SW 1271 (cell line): ENCODE measurements at places on chromosomes 3 and 15.
A peak's percentile ranks its signal among the peaks of the same experiment; 100 is the strongest.

DNA sequence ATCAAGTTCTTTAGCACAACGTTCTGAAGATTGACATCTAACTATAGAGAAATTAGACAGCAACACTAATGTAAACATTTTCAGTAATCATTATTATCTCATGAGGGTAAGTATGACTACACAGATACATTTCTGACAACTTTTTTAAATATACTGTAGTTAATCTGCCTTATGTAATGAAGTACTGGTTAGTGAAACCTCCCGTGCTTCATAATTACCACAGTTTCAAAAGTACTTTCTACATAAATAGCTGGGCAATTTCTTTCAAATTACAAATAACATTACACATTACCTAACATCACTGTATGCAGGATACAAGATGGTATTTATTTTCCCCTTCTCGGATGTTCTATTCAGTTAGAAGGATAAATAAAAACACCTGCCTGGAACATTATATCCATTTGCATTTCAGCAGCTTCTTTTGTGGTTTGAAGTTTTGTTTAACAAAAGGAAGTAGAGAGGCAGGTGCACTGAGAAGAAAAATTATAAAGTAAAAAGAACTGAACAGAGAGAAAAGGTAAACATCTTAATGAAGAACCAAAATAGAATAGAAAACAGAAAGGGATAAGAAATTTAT, 1241.5 kb upstream of the GBE1 start:
- no peak for DNase-seq

DNA sequence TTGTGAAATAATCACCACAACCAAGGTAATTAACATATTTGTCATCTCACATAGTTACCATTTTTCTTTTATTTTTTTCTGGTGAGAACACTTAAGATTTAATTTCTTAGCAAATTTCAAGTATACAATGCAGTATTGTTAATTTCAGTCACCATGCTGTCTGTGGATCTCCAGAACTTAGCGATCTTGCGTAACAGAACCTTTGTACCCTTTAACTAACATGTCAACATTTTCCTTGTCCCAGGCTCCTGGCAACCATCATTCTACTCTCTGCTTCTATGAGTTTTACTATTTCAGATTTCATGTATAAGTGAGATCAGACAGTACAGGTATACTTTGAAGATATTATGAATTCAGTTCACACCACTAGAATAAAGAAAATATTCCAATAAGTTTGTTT, 154.4 kb downstream of the KCNAB1 start:
- DNase-seq: no peak

GRCh38 chr15:27869697-27870281, 229.3 kb downstream of the OCA2 start:
- DNase-seq: no peak

- no peak for DNase-seq
Measured at GRCh38 chr3:99962703-99963102, 145.0 kb downstream of the CMSS1 start.

DNA sequence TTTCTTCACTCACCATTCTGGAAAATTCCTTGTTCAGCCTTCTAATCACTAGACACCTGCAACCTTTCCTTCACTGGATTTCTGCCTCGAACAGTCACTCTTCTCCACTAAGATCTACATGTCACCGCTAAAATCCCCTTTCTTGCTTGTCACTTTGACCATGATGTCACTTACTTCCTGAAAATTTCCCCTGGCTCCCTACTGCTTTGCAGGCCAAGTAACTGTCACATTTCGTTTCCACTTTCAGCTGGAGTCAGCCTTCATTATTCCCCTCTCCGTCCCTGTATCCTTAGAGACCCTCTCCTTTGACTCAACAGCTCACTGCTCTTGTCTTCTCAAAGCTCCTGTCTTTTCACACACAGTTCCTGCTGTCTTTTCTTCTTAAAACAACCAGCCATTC, 15.9 kb downstream of the CHL1 start:
- DNase-seq: no peak

GRCh38 chr3:139187154-139187553, 142.5 kb upstream of the PRR23C start:
- no peak for DNase-seq

GRCh38 chr3:60010781-60011180, 961.0 kb upstream of the CFAP20DC start:
- no peak for DNase-seq

GRCh38 chr3:114421204-114421603, 127.4 kb downstream of the TIGIT start:
- no peak for DNase-seq

- DNase-seq: no peak
Measured at GRCh38 chr15:58929891-58930416, 3.5 kb downstream of the SLTM start.

- no peak for DNase-seq
Measured at GRCh38 chr15:27045796-27046195, 74.8 kb downstream of the GABRG3 start.

DNA sequence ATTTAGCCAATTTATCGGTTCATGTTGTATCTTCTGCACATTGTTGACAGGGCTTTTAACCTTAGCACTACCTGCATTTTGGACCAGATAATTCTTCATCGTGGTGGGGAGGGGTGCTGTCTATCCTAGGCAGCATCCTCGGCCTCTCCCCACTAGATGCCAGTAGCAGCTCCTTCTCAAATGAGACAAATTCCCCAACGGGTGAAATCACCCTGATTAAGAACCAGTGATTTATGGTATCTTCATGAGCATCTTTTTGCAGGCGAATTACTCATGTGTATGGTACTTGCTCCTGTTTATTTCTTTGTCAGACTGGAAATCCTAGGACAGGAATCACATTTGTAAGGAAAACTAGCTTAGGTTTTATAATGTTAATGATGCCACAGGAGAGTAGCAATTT, 68.0 kb downstream of the C3orf70 start:
- DNase-seq: no peak

- no peak for DNase-seq
Measured at GRCh38 chr3:79639855-79640254, 127.9 kb downstream of the ROBO1 start.

DNA sequence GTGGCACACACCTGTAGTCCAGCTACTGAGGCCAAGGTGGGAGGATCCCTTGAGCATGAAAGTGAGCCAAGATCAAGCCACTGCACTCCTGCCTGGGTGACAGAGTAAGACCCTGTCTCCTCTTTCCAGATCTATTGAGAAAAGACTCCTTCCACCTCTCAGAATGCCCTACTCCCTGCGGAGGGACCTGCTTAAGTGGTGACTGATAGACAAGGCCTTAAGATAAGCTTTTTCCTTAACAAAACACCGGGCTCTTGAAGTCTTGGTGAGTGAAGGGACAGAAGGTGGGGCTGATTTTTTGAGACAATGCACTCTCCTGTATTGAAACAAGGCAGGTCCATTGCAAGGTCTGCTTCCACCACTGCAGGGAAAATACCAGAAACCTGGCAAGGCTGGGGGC, 338.4 kb upstream of the FRG2C start:
- no peak for DNase-seq

DNA sequence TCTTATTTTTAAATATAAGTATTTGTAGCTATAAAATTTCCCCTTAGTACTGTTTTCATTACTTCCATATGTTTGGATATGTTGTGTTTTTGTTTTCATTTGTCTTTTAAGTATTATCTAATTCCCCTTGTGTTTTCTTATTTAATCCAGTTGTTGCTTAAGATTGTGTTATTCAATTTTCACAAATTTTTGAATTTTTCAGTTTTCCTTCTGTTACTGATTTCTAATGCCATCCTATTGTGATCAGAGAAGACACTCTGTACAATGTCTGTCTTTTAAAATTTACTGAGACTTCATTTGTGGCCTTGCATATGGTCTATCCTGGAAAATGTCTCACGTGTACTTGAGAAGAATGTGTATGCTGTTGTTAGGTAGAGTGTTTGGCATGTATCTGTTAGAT, 795.6 kb upstream of the CFAP20DC start:
- DNase-seq: no peak

DNA sequence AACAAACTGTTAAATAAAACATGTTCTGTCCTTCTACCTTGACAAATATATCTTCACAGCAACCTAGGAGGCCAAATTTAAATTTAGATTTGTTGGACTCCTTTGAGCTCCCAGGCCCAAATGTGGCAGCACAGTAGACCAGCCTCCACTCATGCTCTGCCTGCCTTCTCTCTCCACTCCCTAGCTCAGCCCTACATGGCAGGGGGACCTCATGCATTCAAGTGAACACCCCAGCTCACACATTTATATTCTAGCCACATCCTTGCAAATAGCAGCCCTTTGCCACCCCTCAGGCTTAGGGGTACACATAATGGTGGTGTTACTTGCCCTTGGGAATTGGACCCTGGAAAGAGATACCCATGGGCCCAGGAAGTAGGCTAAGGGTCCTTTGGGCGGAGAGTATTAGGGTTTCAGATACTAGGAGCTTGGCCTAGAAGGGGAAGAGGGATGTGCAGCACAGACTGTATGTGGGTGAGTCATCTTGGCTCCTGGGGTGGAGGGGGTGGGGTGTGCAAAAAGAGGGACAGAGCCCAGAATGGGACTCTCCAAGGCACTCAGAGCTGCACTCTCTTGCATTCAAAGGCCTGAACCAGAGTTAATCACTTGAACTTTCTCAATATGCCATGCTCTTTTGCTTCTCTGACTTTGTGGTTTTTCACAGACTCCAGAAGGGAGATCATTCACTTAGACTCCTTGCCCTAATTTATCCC, 268.4 kb upstream of the ROPN1 start:
- DNase-seq: no peak

DNA sequence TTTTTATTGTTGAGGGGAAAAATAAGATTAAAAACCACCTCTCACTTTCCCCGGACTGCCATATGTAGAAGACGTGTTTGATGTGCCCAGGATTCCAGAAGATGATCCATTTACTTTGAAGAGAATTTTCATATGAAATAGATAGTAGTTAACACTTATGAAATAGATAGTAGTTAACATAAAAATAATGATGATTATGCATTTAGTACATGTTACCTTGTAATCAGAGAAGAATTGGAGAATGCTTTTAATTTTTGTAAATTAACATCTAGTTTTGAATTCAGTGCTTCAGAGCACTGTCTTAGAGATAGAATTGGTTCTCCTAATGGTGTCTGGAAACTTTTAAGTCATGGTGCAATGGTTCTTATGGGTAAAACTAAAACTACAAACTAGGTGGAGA, 46.1 kb upstream of the CRTC3 start:
- DNase-seq: no peak

GRCh38 chr15:51319539-51319938, 18.9 kb downstream of the CYP19A1 start:
- no peak for DNase-seq

DNA sequence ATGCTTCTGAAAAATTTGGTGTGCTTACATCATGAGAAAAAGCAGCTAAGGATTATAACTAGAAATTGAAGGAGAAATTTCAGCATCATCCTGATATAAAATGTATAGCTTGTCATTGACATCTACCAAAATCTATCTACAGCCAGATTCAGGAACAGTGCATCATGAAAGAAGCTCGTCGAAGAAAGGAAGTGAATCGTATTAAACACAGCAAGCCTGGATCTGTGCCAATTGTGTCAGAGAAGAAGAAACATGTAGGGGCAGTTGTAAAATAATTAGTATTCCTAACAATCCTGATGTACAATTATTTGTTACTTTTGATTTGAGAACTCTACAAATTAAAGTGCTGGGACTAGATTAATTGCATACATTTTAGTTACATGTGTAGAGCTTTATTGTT, 37.2 kb downstream of the AP4E1 start:
- DNase-seq: no peak

- no peak for DNase-seq
Measured at GRCh38 chr3:186996356-186996755, 66.0 kb downstream of the ST6GAL1 start.

- peak; percentile 40 for DNase-seq
Measured at GRCh38 chr15:92693691-92694331, 38.2 kb upstream of the FAM174B start.

- DNase-seq: no peak
Measured at GRCh38 chr15:97600190-97600589, 360.3 kb upstream of the ARRDC4 start.

DNA sequence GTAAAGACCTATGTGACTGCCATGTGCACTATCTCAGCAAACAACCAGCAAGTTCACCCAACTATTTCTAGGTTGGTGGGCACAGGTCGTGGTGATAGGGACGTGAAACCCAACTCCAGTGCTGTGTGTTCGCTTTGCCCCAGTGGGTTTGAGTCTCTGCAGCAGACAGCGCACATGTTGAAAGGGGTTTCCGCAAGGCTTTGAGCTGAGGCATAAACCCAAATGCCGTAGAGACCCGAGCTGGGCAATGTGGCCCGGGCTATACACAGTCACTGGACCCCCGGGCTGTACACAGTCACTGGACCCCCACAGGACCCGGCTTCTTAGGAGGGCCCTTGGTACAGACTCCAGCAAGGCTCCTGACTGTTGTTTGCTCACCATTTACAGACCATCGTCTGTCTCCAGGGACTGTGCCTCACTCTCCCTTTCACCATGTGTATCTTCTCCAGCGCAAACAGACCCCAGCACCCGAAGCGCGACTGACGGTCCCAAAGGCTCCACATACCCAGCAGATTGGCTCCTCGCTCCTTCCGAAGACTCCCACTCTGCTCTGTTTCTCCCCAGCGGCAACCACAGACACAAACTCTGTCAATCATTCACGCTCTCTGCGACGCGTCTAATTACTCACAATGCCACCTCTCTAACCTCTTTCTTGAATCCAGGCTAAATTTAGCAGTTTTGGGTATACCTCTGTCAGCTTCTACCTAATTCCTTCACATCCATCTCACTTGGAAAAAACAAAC, 31.2 kb downstream of the PCSK6 start:
- no peak for DNase-seq

GRCh38 chr3:33658991-33659848, 58.8 kb downstream of the CLASP2 start:
- no peak for DNase-seq

DNA sequence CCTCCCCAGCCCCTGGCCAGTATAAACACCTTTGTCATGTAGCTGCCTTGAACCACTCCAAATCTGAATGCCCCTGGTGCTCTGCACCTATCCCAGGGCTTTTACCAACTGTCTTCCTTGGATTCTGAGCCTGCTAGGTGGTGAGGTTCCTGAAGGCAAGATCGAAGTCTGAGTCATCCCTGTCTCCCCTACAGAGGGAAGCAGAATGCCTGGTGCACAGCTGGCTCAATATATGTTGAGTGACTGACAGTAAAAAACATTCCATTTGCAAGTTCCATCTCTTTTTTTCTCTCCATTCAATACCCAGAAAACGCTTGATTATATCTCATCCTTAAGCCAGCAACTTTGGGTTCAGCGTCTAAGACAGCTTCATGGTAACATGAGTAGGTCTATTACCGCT, 24.7 kb downstream of the SLC24A1 start:
- DNase-seq: no peak
